ENCODE measurements at places on chromosomes 6 and 20.

DNA sequence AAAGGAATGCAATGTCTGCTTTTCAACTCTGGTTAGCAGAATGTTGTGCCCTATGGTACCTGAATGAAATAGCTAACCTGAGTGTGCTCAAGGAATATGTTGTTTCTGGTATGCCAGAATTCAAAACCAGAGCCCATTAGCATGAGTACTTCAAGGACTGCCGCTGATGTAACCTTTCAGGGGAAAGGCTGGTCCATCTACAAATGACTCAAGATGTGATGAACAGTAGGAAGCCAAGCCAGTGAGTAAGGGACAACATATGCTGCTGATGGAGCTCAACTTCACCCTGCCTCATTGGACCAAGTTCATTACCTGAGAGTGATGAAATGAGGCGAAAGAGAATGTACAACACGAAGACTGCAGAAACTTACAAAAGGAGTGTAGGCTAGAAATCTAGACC is 95.7 kb upstream of the BMP2 start:
- DNase-seq, result no peak

DNA sequence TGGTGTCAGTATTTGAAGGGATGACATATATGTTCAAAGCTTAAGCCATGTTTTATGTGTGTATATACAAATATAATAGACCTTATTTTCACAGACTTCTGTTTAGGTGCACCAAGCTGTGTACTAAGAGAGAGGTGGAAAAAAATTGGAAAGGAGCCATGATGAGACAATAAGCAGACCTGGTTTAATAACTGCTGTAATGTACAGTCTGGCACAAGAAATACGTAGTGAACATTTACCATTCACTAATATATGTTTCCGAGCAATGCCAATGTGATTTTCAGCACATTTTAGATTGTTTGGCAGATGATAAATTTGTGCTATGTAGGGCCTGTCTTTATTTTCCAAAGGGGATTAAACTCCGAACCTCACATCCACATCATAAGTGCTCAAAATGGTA is 116.3 kb downstream of the KHDC1L start:
- DNase-seq, result no peak

DNA sequence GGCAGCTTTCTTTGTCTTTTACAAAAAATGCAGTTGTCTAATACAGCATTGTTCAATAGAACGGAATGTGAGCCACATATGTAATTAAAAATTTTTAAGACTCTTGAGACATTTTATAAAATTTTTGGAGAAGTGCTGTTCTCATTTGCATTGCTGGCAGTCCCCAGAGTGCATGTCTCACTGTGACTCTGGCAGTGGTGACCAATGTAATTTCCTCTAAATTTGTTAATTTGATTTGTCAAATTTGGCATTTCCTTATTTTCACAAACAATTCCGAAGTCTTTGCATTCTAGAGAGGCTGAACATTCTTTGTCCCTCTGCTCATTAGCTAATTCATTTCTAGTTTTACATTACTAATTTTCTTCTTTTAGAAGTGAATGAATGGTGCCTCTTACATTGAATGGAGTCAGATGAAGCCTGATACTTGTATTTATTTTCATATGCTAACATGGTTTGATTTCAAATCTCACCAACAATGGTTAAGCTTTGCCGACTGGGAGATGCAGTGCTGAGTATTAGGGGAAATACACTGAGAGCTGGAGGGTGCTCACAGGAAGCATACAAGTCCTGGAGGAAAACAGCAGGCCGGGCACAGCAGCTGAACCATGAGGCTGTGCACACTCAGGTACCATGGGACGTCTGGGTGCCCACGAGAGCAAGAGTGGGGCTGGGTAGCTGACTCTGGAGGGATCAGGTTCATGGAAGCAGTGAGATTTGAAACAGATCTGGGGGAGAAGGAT is 68.5 kb upstream of the ARMC2 start:
- DNase-seq, result no peak

GRCh38 chr20:10731190-10731965 is 57.6 kb upstream of the JAG1 start:
- peak; percentile 16 for DNase-seq

GRCh38 chr20:5991623-5992441 is 41.4 kb downstream of the MCM8 start:
- DNase-seq, result no peak

DNA sequence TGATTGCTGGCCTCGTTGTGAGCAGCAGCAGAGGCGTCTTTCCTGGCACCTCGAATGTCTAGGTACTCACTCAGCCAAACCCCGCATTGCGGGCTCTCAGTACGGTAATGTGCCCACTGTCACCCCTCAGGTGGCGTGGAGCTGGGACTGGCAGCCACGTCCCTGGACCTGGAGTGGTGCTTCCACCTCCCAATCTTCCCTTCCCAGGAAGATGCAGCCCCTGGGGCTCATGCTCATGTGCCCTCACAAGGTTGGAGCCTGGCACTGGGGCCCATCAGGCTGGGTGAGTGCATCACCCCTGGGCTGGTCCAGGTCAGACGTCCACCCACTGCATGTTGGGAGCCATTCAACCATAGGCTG is 75.7 kb downstream of the TCP11 start:
- no peak for DNase-seq

GRCh38 chr6:164750128-164750527 is 559.3 kb downstream of the C6orf118 start:
- no peak for DNase-seq

DNA sequence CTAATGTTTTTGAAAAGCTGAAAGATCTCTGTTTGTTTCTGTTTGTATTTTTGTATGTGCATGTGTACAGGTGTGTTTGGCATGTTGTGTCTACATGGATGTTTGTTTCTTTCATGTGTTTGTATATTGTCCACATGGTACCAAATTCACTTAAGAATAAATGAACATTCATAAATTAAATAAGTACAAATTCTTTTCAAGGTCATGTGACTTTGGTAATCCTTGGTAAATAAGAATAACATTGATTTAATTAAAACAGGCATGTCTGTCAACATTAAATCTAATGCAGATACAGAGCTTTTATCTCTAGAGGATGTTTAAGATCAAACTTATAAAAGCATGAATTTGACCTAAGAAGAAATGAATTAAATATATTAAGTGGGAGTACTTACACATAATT is 219.8 kb upstream of the EPHA7 start:
- DNase-seq, result no peak

DNA sequence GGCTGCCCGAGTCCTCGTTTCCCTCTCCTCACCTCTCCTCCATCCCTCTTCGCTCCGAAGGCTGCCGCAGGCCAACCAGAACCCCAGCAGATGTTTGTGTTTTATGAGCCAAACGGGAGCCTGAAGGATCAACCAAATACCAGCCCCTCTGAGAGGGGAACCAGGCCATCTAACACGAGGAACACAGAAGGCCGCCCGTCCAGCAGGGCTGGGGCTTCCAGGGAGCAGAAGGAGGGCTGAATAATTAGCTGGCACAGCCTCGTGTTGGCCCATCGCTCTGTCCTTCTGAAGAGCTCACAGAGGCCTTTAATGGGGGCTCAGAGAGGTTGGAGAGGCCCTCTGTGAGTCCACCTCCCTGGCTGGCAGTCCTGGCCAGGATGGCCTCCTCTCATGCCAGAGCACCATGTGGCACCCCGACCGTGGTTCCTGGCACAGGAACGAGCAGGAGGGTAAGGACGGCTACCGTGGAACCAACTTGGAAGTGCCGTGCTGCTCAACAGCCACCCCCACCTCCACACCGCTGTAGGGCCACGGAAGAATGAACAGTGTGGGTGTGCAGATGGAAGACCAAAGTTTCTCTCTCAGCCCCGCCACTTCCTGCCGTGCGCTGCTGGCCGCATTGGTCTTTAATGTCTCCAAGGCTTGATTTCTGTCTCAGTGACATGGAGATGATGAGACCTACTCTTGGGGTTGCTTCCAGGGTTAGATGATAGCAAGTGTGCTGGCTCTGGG is 155.2 kb downstream of the SCML4 start:
- DNase-seq, result no peak
